ENCODE measurements at places on chromosomes 7 and 10. TPM values are rescaled to one million over a fixed set of nuclear protein-coding genes. Genes with fewer than 3 reads are reported as not detected.

Gene CLRN3
- not detected for total RNA-seq

Gene CYP3A4
- total RNA-seq = not detected

Gene ITPRID1
- not detected for total RNA-seq

Gene RELN
- not detected for total RNA-seq

Gene ZNF736
- 23.2 TPM for total RNA-seq

Gene PCLO
- not detected for total RNA-seq

Gene CRHR2
- not detected for total RNA-seq

Gene AHR
- total RNA-seq = 17.1 TPM

Gene DBNL
- total RNA-seq = 165 TPM

Gene GJD4
- not detected for total RNA-seq

Gene SSC4D
- 0.17 TPM for total RNA-seq

Gene ATOH7
- not detected for total RNA-seq

Gene NME8
- not detected for total RNA-seq

Gene DGKI
- total RNA-seq = 3.4 TPM

Gene DDC
- total RNA-seq = not detected

Gene CFAP43
- not detected for total RNA-seq

Gene OPALIN
- total RNA-seq = not detected

Gene ACSL5
- total RNA-seq = 71.8 TPM

Data from T-helper 1 cell treated with Interleukin-12 subunit alpha and Interleukin-12 subunit beta and Interleukin-4 antibody, amounts not matched to agents 30 ng/mL and 1 ng/mL, for 36 hours (primary cell).